Activated CD4-positive, alpha-beta T cell treated with anti-CD3 and anti-CD28 coated beads, Interleukin-2, amount 50 U/mL, for 16 hours (primary cell): ENCODE measurements at places on chromosomes 3 and 15.

GRCh38 chr3:33658621-33658990 is 59.4 kb downstream of the CLASP2 start:
- no peak for DNase-seq

- no peak for DNase-seq
Measured at GRCh38 chr3:122097141-122097540, 42.0 kb downstream of the CD86 start.

DNA sequence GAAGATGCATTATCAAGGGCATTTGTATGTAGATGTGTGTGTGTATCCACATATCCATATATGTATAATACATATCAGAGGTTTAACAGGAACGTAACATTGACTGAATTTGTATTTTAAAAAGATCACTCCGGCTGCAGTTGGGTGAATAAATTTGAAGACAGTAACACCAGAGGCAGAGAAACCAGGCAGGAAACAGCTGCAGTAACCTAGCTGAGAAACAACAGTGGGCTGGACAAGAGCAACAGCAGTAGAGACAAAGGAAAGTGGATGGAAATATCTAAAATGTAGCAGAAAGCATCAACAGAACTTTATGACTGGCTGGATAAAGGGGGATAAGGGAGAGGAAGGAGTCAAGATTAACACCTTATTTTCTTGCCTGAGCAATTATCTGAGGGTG is 68.3 kb upstream of the SETMAR start:
- DNase-seq = no peak

DNA sequence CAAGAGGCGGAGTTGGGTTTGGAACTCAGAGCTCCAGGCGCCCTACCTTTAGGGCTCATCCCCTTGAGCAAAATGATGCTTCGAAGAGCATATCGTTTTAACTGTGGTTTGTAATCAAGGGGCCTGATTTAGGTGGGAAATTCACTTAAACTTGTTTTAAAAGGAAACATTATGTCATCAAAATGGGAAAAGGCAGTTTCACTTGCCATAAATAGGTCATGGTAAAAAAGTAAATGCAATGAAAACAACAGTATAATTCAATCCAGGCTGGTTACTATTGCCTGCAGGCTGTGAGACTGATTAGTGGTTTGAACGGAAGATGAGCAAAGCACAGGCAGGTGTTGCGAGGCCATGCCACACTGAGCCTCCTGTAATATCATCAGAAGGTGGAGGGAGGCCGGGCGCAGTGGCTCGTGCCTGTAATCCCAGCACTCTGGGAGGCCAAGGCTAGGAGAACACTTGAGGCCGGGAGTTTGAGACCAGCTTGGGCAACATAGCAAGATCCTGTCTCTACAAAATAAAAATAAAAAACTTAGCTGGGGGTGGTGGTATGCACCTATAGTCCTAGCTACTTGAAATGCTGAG is 2.1 kb downstream of the HDAC11 start:
- DNase-seq = no peak
